DMS79 treated with DMSO at 0.1 percent for 48 hours (cell line): ENCODE measurements at places on chromosomes 16 and 17.

DNA sequence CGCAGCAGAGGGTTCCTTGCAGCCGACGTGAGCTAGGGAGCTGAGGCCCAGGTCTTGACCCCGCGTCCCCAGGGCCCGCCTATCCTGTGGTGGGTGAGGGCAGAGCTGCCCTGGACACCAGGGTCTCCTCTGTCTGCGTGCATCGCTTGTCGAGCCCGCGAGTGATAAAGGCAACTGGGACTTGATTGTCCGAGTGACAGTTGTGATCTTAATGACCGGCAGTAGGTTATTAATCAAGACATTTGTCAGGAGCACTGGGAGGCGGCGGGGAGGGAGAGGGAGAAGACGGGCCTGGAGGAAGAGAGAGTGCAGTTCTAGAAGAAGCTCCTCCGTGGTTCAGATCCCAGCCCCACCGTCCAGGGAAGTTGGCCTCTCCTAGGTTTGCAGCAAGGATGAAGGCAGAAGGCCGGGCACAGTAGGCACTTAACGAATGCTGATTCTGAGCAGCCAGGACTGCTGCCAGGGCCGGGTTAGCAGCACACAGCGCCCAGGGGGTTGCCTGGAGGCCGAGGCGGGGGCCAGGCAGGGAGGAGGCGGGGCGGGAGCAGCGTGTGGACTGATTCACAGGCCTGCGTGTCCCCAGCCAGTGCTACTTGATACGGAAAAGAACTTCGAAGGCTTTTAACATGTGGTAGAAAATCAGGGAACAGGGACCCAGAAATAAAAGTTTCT lies 11.3 kb upstream of the GSE1 start:
- no peak for DNase-seq

- DNase-seq: no peak
These were observed 4.5 kb downstream of the NUP93 start for GRCh38 chr16:56734429-56734828.

GRCh38 chr16:46728806-46729205 lies 19.3 kb downstream of the MYLK3 start:
- DNase-seq: no peak

GRCh38 chr16:28975158-28975599 lies 601 bp downstream of the SPNS1 start:
- no peak for DNase-seq

- DNase-seq: no peak
These were observed 8.3 kb downstream of the ABAT start for GRCh38 chr16:8682551-8683259.

- no peak for DNase-seq
These were observed 140.6 kb upstream of the TNRC6C start for GRCh38 chr17:77817953-77818352.

GRCh38 chr16:1290860-1291575 lies 18.4 kb upstream of the UBE2I start:
- peak; percentile 63 for DNase-seq

DNA sequence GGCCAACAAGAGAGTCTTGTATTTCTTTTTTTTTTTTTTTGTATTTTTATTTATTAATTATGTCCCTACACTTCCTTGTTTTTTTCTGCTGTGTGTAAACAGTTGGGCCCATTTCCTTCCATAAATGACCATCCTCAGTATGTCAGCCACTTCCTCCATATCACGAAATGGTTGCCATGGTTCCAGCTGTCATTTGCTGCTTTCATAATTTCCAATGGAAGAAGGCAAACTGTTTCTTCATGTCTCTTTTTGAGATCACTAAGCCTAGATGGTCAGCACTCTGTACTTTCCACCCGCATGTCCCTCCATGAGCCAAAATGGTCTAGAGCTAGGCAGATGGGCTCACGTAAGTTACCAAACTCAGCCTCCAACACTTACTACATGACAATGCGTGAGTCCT lies 133.5 kb upstream of the FOXF1 start:
- no peak for DNase-seq

- DNase-seq: no peak
These were observed 47.4 kb downstream of the AXIN2 start for GRCh38 chr17:65514082-65514481.

DNA sequence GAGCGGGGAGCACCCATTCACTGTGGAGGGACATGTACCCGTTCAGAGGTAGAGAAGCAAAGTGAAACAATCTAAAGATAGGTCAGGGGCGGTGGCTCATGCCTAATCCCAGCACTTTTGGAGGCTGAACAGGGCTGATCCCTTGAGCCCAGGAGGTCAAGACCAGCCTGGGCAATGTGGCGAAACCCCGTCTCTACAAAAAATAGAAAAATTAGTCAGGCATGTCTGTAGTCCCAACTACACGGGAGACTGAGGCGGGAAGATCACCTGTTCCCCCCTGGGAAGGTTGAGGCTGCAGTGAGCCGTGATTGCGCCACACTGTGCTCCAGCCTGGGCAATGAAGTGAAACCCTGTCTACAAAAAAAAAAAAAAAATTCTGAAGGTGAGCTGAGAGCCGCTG lies 21.7 kb downstream of the MYL4 start:
- DNase-seq: no peak

DNA sequence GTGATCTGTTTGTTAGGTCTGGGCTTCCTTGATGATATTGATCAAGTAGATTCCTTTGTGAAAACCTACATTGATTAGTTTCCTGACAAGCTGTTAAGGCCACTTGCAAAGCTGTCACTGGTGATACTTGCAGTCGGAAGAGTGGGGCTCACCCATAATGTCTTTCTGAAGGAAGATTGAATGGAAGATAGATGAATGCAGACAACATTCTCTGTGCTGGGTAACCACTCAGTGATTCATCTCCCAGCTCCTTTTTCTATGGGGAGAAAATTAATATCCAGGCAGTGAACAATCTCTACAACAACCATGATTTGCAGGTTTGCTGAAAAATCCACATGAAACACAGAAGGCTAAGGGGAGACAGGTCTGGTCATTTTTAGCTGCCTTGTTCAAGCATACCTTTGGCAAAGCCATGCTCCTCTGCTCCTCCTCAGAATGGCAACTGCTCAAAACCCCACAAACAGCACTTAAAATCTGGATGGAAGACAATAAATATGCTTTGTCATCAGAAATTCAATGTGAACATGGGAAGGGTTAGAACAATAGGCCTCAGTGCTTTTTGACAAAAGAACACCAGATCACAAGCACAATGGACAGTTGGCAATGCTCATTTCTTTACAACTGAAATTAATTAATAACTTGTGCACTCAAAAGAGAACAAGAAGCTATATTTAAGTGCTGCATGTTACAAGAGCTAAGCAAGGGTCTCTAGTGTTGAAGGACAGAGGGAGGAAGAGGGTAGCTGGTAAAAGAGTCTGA lies 495.4 kb downstream of the TOX3 start:
- no peak for DNase-seq

DNA sequence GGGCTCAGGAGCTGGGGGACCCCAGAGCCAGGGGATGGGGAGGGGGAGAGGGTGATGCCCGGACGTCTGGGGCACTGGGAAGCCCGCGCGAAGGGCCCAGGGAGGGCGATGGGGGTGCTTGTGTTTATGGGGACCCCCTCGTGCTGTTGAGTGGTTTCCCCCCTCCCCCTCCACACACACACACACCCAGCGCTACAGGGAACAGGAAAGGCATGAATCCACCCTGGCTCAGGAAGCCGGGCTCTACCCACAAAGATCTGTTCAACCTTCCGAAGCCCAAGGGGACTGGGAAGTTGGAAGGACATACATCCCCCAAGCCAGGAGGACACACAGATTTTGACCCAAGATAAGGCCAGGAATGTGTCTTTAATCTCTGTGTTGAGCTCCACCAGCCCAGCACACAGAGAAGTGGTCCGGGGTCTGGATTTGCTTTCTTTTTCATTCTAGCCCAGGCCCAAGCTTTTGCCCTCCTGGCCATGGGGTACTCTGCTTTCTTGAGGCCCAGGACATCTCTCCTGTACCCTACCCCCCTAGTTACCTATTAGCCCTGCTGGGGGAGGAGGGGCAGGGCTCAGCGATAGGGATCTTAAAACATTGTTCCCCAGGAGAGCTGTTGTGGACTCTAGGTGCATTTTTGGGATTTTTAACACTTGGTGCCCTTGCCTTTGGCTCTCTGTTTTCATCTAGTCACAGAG lies 1.2 kb downstream of the UBALD2 start:
- DNase-seq: no peak

DNA sequence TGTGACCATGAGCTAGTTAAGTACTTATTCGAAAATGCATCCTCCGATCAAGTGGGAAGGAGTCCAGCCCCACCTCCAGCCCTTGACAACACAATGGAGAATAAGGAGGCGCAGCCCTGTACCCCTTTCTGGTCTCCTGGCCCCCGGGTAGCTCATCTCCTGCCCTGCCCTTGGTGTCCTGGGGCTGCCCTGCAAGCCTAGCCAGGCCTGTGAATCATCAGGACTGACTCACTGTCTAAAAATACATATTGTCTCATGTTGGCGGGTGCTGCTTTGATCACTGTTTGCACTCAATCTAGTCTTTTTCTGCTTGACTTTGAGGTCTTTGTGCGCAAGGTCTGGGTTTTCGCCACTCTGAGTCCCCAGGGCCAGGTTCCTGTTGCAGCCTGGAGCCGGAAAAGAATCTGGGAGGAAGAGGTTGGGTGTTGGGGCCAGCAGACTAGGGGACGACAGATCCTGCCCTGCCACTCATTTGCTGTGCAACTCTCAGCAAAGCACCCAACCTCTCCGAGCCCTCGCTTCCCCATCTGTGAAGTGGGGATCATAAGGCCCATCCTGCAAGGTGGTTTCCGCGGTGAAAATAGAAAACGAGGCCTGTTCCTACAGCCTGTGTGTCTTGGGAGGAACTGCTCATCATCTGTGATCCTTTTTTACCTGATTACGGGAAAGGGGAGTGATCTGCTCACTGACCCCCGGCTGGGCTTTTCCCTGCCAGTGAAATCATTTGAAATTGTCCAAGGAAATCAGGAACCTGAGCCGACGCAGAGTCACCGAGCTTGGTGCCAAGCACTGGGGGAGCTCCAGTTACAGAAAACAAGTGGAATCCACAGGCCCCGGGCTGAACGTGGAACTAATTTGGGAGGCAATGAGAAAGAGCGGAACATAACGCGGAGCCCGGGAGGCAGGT lies 230.4 kb downstream of the PARN start:
- DNase-seq: no peak

DNA sequence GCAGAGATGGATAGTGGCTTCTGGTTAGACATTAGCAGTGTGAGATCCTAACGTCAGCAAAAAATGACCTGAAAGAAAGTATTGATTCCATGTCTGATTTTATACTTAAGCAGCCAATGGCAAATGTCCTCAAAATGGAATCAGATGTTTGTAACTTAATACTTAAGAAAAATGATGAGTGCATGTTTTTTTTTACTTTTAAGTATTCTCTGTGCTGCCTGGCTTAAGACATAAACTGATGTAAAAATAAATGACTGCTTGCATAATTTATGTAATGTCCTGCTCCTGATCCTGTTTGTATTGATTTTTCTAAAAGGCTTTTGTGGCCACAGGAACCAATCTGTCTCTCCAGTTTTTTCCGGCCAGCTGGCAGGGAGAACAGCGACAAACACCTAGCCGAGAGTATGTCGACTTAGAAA lies 7.4 kb downstream of the CBFB start:
- DNase-seq: no peak

GRCh38 chr16:28846933-28847273 lies 755 bp upstream of the TUFM start:
- no peak for DNase-seq

DNA sequence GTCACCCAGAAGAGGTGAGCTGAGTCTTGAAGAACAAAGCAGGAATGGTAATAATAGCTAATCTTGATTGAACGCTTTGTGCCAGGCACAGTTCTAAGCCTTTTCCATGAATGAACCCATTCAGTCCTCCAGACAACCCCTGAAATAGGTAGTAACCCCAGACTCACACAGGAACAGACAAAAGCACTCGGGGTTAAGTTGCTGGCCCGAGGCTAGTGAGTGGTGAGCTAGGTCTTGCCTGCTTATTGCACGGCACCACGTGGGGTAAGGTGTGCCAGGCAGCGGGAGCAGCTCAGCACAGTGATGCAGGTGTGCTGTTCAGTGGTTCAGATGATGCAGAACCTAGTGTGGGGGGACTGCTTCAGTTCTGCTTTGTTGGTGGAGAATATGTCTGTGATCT lies 181.6 kb downstream of the RAB11FIP4 start:
- no peak for DNase-seq

DNA sequence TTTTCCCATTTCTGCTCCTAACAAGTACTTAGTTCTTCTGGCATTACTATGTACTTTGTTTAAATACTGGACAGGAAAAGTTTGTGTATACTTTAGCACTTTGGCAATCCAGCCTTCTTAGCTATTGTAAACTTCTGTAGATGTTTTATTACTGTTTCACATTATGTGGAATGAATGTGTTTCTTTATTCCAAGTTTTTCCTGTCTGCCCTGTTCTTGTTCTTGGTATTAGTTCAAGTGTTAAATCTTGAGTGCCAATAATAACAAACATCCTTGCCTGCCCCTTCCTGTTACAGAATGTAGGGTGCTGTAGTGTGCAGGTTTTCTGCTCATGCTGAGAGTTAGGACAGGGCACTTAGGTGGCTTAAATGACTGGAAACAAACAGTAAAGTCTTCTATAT lies 7.3 kb upstream of the CAPNS2 start:
- DNase-seq: no peak

DNA sequence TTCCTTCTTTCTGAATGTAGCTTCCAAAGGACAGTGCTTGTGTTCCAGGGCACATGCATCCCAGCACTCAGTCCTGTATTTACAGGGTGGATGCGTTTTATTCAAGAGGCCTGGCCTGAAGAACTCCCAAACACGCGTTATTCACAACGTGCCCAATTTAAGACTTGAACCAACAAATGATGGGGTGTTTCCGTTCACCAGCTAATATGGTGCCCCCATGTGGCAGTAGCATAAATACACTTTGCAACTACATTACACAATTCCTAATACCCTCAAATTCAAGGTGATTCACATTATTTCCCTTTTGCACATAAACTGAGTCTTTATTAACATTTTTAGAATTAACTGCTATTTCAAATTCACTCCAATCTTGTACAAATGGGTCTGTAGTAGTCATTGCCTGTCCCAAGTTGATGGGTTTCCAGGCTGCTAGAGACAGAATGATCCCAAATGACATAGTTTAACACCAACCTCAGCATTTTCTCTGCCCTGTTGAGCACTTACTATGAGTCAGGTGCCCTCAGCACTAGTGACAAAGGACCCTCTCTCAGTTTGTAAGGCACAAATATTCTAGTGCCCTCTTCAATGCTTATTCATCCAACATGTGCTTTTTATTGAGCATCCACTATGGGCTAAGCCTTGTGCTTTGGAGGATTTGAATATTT lies 26.9 kb downstream of the HSD17B2 start:
- no peak for DNase-seq

DNA sequence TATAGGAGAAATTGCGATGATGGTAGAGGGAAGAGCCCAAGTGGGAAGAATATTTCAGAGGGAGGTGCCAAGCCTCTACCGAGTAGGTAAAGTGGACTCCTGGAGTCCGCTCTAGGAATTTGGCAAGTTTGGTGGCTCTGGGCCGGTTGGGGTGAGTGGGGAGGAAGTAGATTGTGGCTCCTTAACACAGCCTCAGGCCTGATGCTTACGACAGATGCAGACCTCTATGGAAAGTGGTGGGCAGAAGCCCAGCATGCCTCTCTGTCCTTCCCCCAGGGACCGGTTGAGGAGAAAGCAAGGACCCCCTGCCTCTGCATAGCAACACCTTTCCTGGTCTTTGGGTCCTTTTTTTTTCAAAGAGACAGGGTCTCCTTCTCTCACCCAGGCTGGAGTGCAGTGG lies 55.9 kb upstream of the SIAH1 start:
- DNase-seq: no peak

- DNase-seq: no peak
These were observed 12.5 kb upstream of the MAF start for GRCh38 chr16:79613009-79613408.
